Cardiac septum (tissue), 1 donor: ENCODE measurements at places on chromosomes 7 and 10.

- no peak for DNase-seq
Observed at GRCh38 chr7:2983586-2983985, 60.1 kb downstream of the CARD11 start.

DNA sequence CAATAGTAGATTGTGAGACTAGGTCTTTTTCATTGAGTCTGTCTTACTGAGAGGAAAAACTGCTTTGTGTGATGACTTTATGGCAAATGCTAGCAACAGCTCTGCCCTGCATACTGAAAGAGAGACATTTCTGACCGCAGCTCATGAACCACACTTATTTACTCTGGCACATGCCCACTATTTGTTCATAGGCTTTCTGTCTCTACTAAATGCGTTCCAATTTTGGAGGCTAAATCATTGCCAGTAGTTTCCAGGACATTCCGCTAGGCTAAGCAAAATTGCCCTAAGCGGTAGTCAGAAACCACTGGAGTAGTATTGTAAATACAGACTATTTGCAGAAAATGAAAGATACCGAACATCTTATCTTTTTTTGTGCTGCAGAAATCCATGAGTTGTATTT lies 55.6 kb upstream of the DLX6 start:
- DNase-seq, result no peak

DNA sequence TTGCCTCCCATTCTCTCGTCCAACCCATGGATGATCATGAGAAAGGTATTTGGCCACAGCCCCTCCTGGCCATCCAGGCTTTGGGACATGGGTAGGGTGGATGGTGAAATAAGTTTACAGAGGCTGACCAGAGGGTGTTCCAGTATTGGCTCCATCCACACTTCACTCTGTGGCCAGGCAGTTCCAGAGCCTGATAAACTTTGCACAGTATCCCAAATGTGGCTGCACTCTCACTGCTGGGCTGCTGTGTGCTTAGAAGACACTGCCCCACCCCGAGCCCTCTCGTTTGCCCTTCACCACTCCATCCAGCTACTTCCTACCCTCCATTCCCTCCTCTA lies 72.0 kb upstream of the ZMIZ1 start:
- DNase-seq, result no peak

GRCh38 chr10:77835669-77836086 lies 90.9 kb downstream of the DLG5 start:
- no peak for DNase-seq

- DNase-seq, result no peak
Observed at GRCh38 chr7:53326634-53327033, 291.2 kb downstream of the POM121L12 start.

DNA sequence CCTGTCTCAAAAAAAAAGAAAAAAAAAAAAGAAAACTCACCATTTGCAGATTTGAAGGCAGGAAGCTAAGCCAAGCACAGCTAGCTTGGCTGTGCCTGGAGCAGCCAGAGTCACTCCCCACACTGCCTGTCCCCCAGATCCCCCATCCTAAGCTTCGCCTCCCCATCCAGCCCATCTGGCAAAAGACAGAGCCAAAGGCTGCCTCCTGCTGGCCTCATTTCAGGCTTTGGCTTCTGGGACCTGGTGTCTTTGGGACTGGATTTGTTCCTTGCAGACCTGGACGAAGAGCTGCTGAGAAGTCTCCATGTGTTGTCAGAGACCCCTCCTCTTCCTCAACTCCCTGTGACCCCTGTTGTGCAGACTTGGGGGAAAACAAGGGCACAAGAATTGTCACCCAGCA lies 8.1 kb downstream of the ASL start:
- no peak for DNase-seq

GRCh38 chr7:79240413-79240812 lies 213.1 kb downstream of the MAGI2 start:
- no peak for DNase-seq

DNA sequence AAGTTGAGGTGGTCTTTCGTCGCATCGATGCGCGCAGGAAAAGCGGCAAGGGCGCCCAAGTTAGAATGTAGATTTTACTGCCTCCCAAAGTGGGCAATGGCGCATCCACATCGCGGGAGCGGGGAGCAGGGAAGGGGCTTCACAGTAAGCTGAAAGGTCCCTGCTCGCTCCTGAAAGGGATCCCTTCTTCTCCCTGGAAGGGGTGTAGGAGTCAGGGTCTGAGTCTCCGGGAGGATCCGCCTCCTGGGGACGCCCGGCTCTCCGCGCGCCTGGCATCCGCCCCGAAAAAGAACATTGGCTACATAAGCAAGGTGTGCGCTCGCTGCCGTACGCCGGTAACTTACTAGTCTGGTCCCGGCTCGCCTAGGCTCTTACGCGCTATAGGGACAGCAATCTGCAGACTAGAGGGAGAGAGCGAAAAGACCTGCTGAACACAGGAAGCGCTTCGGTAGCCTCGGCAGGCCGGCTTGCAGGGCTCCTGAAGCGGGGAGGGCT lies 804 bp downstream of the UNC5B start:
- DNase-seq, result no peak

- no peak for DNase-seq
Observed at GRCh38 chr7:33050535-33051318, 11.8 kb downstream of the NT5C3A start.

- no peak for DNase-seq
Observed at GRCh38 chr10:92810934-92811532, 37.3 kb upstream of the EXOC6 start.

GRCh38 chr7:118648002-118648401 lies 423.5 kb downstream of the ANKRD7 start:
- no peak for DNase-seq

- DNase-seq, result no peak
Observed at GRCh38 chr10:130932326-130933007, 379.1 kb downstream of the TCERG1L start.

- DNase-seq, result no peak
Observed at GRCh38 chr7:99461221-99461620, 4.7 kb downstream of the ATP5MF start.

GRCh38 chr7:103120362-103120761 lies 28.5 kb downstream of the NAPEPLD start:
- no peak for DNase-seq

DNA sequence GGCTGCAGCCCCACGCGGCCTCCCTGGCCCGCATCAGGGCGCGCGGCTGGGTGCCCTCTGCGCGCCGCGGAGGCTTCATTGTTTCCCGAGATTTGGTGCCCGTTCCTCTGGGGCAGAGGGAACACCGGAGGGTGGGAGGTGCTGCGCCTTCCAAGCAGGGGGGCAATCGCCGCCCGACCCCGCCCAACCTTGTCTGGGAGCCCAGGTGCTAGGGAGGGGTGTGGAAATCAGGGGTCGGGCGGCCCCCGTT lies 1.0 kb upstream of the NRP1 start:
- no peak for DNase-seq

- DNase-seq, result no peak
Observed at GRCh38 chr10:59706851-59707797, 2.5 kb downstream of the SLC16A9 start.

GRCh38 chr10:96400465-96400864 lies 41.7 kb upstream of the OPALIN start:
- DNase-seq, result no peak

DNA sequence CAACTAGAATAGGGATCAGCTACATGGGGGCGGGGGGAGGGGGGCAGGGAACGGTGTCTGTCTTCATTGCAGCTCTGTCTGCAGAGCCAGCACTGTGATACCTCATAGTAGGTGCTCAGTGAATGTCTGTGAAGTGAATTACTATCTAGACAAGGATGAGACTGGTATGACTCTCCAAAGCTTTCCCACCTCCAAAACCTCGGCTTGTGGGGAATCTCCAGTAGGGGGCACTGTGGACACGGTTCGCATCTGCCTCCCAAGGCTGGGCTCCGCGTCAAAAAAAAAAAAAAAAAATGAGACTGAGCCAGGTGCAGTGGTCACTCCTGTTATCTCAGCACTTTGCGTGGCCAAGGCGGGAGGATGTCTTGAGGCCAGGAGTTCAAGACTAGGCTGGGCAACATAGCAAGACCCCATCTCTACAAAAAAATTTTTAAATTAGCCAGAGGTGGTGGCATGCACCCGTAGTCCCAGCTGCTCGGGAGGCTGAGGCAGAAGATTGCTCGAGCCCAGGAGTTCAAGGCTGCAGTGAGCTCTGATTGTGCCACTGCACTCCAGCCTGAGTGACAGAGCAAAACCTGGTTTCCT lies 9.6 kb downstream of the TRIM56 start:
- DNase-seq, result no peak

GRCh38 chr10:126843299-126843934 lies 61.8 kb upstream of the DOCK1 start:
- DNase-seq, result no peak

- no peak for DNase-seq
Observed at GRCh38 chr7:70694434-70694970, 437.4 kb upstream of the GALNT17 start.

DNA sequence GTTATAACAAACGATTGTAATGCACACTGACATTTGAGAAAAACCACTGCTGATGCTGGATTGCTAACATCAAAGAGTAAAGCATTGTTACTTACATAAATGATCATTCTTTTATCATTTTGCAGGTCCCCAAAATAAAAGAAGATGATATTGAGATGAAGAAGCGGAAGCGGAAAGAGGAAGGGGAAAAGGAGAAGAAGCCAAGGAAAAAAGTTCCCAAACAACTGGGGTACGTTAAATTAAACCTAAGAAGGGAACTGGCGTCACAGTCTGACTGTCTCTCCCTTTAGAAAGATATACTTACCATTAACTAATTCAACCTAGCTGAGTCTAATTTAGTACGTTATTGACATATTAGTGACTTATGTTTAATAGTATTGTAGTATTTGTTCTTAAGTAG lies 28.1 kb downstream of the UBN2 start:
- no peak for DNase-seq

- no peak for DNase-seq
Observed at GRCh38 chr10:13776861-13777311, 190.1 kb downstream of the PRPF18 start.

GRCh38 chr7:128104108-128104742 lies 73.0 kb upstream of the LRRC4 start:
- no peak for DNase-seq

GRCh38 chr7:80740778-80741545 lies 102.5 kb downstream of the CD36 start:
- no peak for DNase-seq

GRCh38 chr7:51256209-51256781 lies 60.3 kb downstream of the COBL start:
- DNase-seq, result no peak

DNA sequence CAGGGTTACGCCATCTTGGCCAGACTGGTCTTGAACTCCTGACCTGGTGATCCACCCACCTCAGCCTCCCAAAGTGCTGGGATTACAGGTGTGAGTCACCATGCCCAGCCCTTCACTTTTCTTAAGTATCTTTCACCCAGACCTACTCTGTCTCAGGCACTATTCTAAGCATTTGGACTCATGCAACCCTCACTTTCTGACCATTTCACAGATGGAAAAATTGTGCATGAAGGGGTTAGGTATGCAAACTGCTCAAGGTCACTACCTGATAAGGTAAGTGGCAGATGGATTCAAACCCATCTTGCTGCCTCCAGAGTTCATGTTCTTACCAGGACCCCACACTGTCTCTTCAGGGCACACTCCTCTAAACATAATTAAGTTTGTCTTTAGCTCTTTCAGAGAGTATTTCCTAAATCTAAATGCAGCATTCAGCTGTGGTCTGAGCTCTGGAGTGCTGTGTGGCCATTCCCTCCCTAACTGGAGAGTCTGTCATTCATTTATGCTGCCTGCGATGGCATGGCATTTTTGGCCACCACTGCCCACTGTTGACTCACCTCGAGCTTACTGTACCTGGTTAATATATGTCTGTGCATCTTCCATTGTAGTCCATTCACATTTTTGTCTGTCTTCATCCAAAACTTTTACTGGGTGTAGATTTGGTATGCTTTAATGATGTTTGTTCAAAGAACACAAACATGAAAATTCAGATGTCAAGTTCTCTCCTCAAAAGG lies 88.4 kb downstream of the CCDC71L start:
- no peak for DNase-seq

DNA sequence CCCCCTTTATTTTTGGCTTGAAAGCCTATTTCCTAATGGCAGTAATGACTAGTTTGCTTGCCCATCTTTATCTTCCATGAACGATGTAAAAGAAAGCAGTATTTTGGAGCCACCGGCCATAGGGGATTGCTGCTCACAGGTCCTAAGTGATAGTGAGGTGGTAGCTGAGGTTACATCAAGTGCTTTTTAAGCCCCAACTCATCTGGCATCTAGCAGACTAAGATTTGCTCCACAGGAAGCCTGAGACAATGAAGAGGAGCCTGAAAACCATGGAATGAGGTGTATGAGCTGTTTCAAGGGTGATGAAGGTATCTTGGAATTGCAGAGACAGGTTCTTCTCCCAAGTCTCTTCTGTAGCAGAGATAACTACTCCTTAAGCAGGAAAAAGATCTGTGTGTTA lies 496.3 kb downstream of the XPNPEP1 start:
- DNase-seq, result no peak

DNA sequence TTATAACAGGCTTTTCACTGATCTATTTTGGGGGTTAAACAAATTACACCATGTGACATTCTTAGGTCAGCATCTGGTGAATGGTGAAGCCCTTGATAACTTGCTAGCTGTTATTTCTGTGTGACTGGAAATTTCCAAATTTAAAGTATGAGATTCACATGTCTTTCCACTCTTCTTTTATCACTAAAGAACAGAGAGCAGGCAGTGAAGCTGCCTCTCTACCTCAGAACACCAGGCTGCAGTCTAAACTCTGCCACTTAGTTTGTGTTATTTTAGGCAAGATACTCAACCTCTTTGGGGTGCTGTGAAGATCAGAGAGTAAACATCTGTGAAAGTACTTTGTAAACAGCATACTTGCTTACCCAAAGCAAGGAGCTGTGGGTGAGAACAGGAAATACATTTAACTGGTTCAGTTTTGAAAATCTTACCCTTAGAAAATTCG lies 15.5 kb upstream of the SP4 start:
- DNase-seq, result no peak

- DNase-seq, result peak; percentile 50
Observed at GRCh38 chr10:12406764-12407400, 57.5 kb downstream of the CAMK1D start.

DNA sequence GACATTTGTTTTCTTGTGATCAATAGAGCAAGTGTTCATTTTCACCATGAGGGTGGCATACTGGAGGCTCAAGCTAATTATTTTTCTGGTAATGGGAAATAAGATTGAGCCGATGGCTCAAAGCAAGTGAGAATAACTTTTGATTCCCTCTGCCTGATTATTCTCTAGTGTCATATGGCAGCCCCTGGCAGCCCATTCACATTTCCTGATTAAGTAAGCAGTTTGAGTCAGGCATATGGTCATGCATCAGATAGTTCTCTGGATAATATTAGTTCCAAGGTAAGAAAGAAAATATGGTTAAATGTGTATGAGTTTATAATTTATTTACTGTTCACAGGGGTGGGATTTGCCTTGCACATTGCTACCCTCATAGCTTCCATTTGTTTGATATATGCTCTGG lies 109.2 kb downstream of the DYNC1I1 start:
- DNase-seq, result no peak

- DNase-seq, result no peak
Observed at GRCh38 chr7:50580057-50580456, 14.9 kb upstream of the DDC start.
